Kidney epithelial cell (primary cell): ENCODE measurements at places on chromosomes 5 and 9. TPM values are rescaled to one million over a fixed set of nuclear protein-coding genes. Genes with fewer than 3 reads are reported as not detected.

The MEIKIN gene
- not detected in 2 replicates for total RNA-seq

The GABRP gene
- total RNA-seq, result 0.14 and 0.50 TPM in 2 replicates

The SLC46A2 gene
- not detected in 2 replicates for total RNA-seq

DNA sequence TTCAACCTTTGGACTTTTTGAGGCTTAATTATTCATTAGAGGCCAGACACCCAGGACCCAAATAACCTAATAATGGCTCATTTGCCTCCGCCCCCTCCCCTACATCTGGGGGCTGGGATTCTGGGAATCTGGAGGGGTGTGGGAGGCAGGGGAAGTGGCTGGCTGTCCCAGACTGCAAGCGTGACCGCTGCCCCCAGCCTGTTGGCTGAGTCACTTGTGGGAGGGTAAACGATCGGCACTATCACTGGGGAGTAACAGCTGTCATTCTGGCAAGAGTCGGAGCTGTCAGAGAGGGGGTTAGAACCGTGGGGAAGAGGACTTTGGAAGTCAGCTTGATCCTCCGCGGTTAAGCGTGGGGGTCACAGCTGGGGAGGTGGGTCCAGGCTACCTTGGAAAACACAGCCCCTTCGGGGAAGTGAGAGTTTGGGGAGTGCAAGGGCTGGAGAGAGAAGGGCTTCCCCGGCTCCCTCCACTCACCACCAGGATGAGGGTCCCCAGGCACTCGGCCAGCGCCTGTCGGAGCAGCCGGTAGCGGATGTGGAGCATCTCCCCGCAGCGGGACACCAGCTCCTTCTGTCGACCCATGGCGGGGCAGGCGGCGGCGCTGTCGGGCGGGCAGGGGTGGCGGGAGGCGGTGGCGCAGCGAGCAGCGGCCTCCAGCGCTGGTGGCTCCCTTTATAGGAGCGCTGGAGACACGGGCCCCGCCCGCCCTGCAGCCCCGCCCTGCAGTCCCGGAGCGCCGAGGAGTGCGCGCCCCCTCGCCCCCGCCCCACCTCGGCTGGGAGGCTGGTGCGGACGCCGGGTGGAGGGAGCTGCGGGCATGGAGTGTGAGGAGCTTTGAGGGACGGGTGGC lies at the start of gene AQP3:
Gene AQP3, minus strand, starts transcription at position 648 of the 853 bp plus-strand sequence. Its CDS starts 63 bp downstream, at position 585.
- DNase-seq, result peak; percentile 38

The THBS4 gene
- 2.6 and 2.9 TPM in 2 replicates for total RNA-seq

- DNase-seq, result no peak
These were observed 8.3 kb downstream of the PPIC start for GRCh38 chr5:123028222-123028621.
